ENCODE measurements at places on chromosomes 3 and 15.

DNA sequence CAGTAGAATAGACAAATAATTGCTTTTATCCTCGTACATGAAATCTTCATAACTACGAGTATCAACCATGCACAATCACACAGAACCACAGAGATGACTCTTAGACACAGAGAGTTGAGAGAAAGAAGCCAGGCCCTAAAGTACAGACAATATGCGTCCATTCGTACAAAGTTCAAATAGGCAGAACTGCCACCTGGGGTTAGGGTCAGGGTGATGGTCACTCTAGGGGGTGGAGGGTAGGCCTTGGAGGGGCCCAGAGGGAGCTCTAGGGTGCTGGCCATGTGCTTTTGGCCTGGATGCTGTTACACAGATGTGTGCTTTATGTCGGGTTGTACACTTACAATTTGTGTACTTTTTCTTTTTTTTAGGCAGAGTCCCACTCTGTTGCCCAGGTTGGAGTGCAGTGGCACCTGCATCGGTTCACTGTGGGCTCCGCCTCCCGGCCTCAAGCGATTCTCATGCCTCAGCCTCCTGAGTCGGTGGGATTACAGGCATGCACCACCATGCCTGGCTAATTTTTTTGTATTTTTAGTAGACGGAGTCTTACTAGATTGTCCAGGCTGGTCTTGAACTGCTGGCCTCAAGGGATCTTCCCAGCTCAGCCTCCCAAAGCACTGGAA is 65.9 kb upstream of the KLF13 start:
- H3K27me3 ChIP-seq = no peaks in the 10 kb centered on the region
- H3K4me3 ChIP-seq = no peak overlapping the region
- H3K27ac ChIP-seq = no peak overlapping the region
- no peaks in the 10 kb centered on the region for H3K36me3 ChIP-seq
- no peak for DNase-seq
- peaks cover 41% of the 10 kb centered on the region for H3K4me1 ChIP-seq

DNA sequence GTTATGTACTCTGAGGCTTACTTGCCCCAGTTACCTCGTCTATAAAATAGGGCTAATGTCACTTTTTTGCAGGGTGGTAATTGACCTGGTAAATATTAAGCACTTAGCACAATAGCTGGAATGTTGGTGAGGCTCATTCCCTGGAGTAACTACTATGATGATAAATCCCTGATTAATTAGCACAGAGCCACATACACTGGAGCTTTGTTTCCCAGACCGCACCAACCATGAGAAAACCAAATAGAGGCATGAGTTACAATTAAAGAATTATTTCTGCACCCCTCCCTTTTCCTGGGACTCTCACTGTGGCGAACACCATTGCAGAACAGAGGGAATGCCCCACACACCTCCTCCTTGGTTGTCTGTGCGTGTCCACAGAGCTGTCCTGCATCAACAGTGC is 76.6 kb upstream of the CPOX start:
- no peaks in the 10 kb centered on the region for H3K27me3 ChIP-seq
- H3K27ac ChIP-seq = no peak overlapping the region
- DNase-seq = no peak
- no peaks in the 10 kb centered on the region for H3K36me3 ChIP-seq
- no peaks in the 10 kb centered on the region for H3K4me1 ChIP-seq

- H3K27ac ChIP-seq = no peak overlapping the region
- no peaks in the 10 kb centered on the region for H3K4me1 ChIP-seq
- no peak overlapping the region for H3K4me3 ChIP-seq
- DNase-seq = no peak
- peaks cover 5% of the 10 kb centered on the region for H3K27me3 ChIP-seq
Measured at GRCh38 chr3:137071104-137071503, 113.3 kb downstream of the IL20RB start.

DNA sequence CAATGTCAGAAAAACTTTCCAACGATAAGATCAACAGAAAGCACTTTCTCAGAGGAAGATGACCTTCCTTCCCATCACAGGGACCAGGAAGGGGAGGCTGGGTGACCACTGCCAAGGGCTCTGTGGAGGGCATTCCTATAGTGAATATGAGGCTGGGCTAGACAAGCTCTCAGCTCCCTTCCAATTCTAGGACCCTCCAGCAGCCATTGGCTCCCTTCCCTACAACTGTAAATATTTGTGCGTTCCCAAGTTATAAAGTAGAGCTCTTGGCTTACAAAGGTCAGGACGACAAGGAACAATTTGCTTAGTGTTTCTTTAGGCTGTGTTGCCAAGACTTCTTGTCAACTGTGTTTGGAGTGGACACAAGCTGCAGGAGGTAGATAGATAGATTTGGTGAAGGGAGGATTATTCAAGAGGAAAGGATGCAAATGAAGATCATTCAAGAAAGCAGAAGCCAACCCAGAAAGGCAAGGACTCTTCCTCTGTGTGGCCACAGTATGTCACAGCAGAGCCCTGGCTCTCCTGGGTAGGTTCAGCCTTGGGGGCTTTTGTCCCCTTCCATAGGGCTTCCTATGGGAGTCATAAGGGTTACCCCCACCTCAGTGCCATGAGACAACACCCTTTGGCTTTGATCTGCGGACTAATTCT is 223.6 kb upstream of the TLE3 start:
- no peak overlapping the region for H3K4me3 ChIP-seq
- H3K27ac ChIP-seq = no peak overlapping the region
- no peaks in the 10 kb centered on the region for H3K36me3 ChIP-seq

GRCh38 chr3:100256731-100257151 is 4.1 kb upstream of the TBC1D23 start:
- DNase-seq = no peak
- no peaks in the 10 kb centered on the region for H3K27me3 ChIP-seq
- no peaks in the 10 kb centered on the region for H3K36me3 ChIP-seq
- H3K4me1 ChIP-seq = peaks cover 2% of the 10 kb centered on the region
- H3K27ac ChIP-seq = no peak overlapping the region
- no peak overlapping the region for H3K4me3 ChIP-seq

GRCh38 chr3:102090721-102091045 is 241.4 kb downstream of the NFKBIZ start:
- peak overlapping the region; percentile 100 for H3K27ac ChIP-seq
- H3K4me1 ChIP-seq = peaks cover 5% of the 10 kb centered on the region

DNA sequence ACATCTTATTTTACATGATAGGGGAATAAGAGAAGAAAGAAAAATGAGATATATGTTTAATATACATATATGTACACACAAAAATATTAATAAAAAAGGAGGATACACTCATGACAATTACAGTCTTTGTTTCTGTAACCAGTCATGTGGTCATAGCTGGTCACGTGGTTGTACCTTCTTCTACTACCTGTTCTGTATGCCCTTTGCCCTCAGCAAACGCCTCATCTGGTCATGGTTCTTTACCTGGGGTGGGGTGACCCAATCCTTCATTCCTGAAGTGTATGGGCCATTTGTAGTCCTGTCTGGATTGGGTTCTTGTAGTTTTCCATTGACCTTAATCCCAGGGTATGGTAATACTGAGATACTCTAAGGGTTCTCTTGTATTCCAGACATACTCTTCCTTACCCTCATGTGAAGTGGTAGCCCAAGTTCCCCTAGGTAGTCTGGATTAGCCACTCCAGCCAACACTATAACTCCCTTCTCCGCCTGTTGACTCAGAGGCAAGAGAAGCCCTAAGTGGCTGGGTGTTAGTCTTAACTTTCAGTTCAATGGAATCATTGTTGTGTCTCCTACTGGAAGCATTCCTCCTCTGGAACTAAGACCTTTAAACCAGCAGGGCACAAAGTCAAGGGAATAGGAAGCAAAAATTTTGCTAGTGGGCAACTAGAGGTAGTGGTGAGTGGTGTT is 47.3 kb upstream of the FAM3D start:
- no peaks in the 10 kb centered on the region for H3K4me1 ChIP-seq
- H3K27ac ChIP-seq = no peak overlapping the region
- no peak overlapping the region for H3K4me3 ChIP-seq
- DNase-seq = no peak
- H3K36me3 ChIP-seq = no peaks in the 10 kb centered on the region

GRCh38 chr15:90343302-90343790 is 8.7 kb upstream of the ZNF774 start:
- no peaks in the 10 kb centered on the region for H3K4me1 ChIP-seq
- H3K36me3 ChIP-seq = no peaks in the 10 kb centered on the region
- no peak overlapping the region for H3K27ac ChIP-seq
- no peaks in the 10 kb centered on the region for H3K27me3 ChIP-seq

GRCh38 chr3:49017971-49018706 is at the start of gene DALRD3:
Gene DALRD3 (minus strand): TSS chr3:49018580. CDS start chr3:49018564, 16 bp downstream.
- H3K4me1 ChIP-seq = peaks cover 41% of the 10 kb centered on the region
- H3K27ac ChIP-seq = peak within 1 kb of the TSS; percentile 11
- peaks cover 45% of the 10 kb centered on the region for H3K36me3 ChIP-seq
- H3K27me3 ChIP-seq = no peaks in the 10 kb centered on the region
- peak within 1 kb of the TSS; percentile 81 for H3K4me3 ChIP-seq
